CD4-positive, alpha-beta T cell treated with Interleukin-15 for 4 hours (primary cell): ENCODE measurements at places on chromosomes 7 and 10.

DNA sequence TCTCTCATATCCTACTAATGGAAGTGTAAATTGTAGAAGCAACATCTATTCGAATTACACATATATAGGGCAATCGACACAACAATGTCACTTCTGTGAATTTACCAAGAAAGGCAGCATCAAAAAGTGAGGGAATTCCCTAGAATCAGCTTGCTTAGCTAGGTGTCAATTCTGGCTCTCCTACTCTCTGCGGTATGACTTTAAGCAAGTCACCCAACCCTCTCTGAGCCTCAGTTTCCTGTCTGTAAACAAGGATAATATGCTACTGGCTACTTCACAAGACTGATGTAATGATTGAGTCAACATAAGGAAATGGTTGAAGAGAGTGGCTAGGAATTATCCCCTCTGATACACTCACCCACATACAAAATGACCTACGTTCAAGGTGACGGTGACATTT lies 19.4 kb downstream of the CCDC6 start:
- DNase-seq, result peak; percentile 35

DNA sequence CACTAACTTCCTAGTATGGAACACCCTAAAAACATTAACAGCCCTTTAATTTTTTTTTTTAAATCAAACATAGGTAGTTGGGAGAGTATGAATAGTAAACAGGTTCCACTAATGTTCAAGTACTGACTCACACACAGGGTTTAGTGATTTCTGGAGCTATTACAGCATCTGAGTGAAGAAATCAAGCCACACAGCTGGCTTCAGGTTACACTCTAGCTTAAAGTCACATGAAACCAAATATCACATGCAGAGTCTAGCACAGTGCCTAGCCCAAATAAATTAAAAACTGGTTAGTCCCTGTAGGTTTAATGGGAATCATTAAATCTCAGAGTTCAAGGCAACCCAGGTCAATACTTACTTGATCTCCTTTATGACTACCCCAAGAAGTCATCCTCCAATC lies 11.6 kb downstream of the PANK1 start:
- no peak for DNase-seq

GRCh38 chr7:7766671-7767070 lies 48.3 kb upstream of the RPA3 start:
- DNase-seq, result no peak

DNA sequence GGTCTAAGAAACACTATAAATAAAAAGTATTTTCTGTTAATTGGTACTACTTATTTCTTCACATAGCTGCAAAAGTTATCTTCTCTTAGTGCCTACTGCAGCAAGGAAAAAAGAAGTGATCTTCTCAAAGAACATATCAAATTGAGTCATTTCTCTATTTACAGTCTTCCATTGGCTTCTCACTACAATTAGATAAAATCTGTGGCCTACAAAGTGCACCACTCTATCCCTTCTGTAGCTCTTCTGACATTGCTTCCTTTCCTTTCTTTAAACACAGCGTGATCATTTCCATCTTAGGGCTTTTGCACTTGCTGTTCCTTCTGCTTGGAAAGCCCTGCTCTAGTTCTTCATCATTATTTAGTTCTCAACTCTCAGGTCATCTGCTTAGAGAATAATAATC lies 44.7 kb downstream of the MXI1 start:
- no peak for DNase-seq

- DNase-seq, result no peak
Measured at GRCh38 chr10:16116404-16117304, 256.3 kb upstream of the MINDY3 start.

- peak; percentile 3 for DNase-seq
Measured at GRCh38 chr10:129963641-129964501, at the start of gene EBF3. TSS of gene EBF3 (minus strand) at chr10:129964274. CDS start at chr10:129963768, 506 bp downstream.

GRCh38 chr7:140232957-140233917 lies 56.5 kb upstream of the KDM7A start:
- no peak for DNase-seq

GRCh38 chr10:3866332-3866731 lies 81.3 kb upstream of the KLF6 start:
- DNase-seq, result peak; percentile 65

DNA sequence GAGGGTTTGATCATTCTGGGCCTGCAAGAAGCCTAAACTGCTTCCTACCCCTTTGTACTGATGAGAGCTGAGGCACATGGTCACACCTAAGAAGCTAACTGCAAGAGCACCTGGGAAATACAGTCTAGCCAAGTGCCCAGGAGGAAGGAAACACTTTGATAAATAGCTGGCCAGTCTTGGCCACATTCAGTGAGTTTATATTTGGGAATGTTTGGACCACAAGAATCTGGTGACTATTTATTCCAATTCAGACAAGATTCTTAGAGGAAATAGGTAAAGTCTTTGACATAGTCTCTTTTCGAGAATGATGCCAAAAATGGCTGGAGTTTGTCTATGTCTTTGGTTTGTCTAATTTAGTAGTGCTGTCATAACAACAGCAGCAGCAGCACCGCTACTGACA lies 213.6 kb downstream of the KIF20B start:
- DNase-seq, result no peak

GRCh38 chr7:28509251-28510025 lies 97.1 kb downstream of the CREB5 start:
- DNase-seq, result no peak

GRCh38 chr10:125021686-125022344 lies 79.9 kb downstream of the ZRANB1 start:
- DNase-seq, result no peak

DNA sequence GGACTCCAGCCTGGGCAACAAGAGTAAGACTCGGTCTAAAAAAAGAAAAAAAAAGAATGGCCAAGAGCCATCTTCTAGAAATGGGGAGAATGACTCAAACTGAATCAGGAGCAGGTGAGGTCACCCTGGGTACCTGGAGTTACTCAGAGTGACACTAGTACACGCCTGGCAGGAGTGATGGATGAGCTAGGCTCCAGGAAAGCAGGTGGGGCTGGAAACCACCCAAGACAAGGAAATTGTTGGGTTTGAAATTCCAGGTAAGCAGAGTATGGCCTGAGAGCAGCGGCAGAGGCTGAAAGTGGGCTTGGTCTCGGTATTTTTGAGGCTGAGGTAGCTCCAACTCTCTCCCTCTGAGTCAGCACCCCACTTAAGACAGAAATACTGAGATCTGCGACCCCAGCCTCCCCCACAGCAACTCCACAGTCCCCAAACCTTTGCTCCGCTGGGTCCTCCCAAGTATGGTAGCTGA lies 18.5 kb downstream of the DDIT4 start:
- peak; percentile 76 for DNase-seq

- DNase-seq, result no peak
Measured at GRCh38 chr10:127485153-127485857, 63.8 kb upstream of the NPS start.

DNA sequence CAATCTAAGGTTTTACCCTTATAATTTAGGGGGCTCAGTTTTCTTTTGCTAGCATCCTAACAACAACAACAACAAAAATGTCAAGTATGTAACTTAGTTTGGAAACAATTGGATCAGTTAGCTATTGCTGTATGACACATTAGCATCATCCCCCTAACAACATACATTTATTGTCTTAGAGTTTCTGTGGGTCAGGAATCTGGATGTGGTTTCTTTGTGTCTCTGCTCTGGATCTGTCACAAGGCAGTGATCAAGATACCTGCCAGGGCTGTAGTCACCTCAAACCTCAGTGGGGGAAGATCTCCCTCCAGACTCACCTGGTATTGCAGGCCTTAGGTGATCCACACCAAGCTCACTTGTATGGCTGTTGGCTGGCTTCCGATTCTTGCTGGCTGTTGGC lies 18.3 kb downstream of the CREB5 start:
- DNase-seq, result no peak

GRCh38 chr10:33773886-33774480 lies 439.5 kb upstream of the NRP1 start:
- no peak for DNase-seq

- no peak for DNase-seq
Measured at GRCh38 chr10:33353334-33353733, 18.9 kb upstream of the NRP1 start.

DNA sequence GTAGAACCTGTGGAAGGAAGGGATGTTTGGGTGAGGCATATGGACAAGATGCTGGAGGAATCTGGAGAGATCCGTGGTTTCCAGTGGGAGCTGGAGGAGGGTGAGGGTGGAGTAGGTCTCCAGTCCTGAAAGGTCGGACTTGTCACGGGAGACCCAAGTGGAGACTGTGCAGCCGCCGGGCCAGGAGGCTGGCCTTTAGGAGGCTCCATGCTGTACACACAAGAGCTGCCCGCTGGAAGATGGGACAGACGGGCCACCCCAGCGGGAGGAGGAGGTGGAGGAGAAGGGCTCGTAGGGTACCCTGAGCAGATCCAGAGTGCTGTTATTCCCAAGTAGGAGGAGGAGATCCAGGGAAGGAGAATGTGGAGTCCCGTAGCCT lies 106.7 kb downstream of the NKX6-2 start:
- no peak for DNase-seq

GRCh38 chr10:90849956-90850749 lies 7.7 kb downstream of the HTR7 start:
- no peak for DNase-seq

DNA sequence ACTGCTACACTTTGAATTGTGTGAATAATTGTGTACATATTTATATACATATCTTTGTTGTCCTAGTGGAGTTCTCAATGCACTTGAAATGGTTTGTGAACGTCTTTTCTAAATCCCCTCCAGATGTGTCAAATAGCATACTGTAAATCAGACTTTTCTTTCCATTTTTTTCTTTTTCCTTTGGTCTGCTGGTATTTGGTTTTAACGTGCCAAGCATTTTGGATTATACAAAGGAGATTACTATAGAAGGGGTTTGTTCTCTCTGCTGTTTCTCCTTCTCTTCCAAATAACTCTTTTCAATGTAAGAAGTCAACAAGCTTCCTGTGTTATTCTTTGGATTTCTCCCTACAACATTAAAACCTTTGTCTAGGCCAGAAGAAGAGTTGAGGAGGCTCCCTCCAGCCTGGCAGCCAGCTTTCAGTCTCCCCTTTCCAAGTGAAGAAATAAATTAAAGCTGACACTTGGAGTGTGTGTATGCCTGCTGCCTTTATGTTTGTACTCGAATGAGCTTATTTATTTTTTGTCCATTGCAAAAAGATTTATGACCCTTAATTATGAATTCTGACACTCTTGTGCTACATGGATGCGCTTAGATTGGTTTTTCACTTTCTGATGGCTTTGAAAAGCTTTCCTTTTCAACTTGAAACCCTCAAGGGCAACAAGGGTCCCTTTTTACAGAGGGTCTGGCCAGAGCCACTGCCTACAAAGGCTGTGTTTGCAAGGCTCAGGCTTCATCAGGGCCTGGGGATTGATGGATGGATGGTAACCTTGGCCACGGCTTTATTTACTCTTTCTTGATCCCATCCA lies 107.8 kb downstream of the RAB18 start:
- DNase-seq, result no peak

- DNase-seq, result no peak
Measured at GRCh38 chr10:32104181-32104580, 48.0 kb upstream of the KIF5B start.

- DNase-seq, result no peak
Measured at GRCh38 chr7:14673202-14673601, 229.3 kb downstream of the DGKB start.

- no peak for DNase-seq
Measured at GRCh38 chr10:62399211-62399610, 25.0 kb downstream of the ZNF365 start.

GRCh38 chr7:18828260-18828993 lies 289.0 kb downstream of the TWIST1 start:
- no peak for DNase-seq

GRCh38 chr7:17501441-17502212 lies 203.2 kb downstream of the AHR start:
- DNase-seq, result no peak

GRCh38 chr7:74560086-74560719 lies 97.3 kb upstream of the GTF2I start:
- DNase-seq, result no peak

- no peak for DNase-seq
Measured at GRCh38 chr10:34024693-34025425, 690.4 kb upstream of the NRP1 start.

GRCh38 chr10:35635576-35635975 lies 6.5 kb downstream of the FZD8 start:
- peak; percentile 64 for DNase-seq

- peak; percentile 43 for DNase-seq
Measured at GRCh38 chr10:21534604-21535493, 817 bp downstream of the MLLT10 start.

DNA sequence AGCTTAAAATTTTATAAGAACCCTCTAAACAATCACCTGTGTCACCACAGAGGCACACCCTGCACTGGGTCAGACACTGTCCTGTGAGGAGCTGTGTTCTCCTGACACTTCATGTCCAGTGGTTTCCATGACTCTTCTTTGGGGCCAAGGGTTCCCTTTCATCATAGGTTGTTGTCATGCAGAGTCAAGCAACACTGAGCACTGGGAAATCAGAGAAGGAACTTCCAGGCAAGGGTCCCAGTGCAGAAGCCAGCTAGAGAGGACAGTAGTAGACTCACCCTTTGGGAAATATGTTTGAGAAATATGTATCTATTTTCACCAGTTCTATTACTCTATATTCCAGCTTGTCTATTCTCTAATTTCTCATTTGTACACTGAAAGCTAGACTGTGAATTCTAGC lies 56.4 kb upstream of the PRSS58 start:
- no peak for DNase-seq

DNA sequence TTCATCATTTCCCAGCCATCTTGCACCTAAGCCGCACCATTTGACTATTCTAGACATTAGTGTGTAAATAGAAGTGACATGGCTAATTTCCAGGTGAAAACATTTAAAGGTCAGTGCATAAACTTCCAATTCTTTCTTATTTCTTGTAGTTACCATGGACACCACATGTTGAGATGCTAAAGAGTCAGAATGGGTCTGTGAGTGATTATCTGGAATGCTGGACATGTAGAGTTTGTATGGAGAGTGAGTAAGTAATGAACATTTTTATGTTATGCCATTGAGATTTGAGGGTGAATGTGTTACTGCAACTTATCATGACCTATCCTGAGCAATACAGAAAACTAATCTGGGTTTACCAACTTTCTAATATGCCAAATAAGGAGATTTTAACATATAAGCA lies 60.4 kb downstream of the MEOX2 start:
- no peak for DNase-seq

DNA sequence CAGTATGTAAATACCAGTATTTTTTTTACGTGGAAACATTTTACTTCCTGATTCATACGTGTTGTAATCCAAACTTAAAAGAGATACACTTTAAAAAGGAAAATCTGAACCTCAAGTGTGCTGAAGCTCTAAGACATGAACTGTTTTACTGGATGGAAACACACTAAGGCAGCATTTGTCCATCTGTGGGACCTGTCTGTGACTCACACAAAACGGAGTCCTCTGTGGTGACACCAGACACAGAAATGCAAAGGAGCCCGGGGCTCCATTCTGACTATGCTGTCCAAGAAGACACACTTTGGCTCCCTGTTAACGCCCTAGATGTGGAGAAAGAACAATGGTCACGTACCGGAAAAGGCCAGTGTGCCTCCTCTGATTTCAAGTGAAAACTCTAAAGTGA lies 23.9 kb downstream of the RNF133 start:
- no peak for DNase-seq

- DNase-seq, result no peak
Measured at GRCh38 chr10:84076540-84077195, 62.6 kb upstream of the GHITM start.
